ENCODE measurements at places on chromosomes 7 and 10. TPM values are rescaled to one million over a fixed set of nuclear protein-coding genes. Genes with fewer than 3 reads are reported as not detected.
A peak's percentile ranks its signal among the peaks of the same experiment; 100 is the strongest.

The VWA2 gene
- not detected for total RNA-seq

The ALOX5 gene
- 354 TPM for total RNA-seq

The ARHGEF35 gene
- total RNA-seq = 4.2 TPM

The SAMD9 gene
- 39.2 TPM for total RNA-seq

The PAPSS2 gene
- total RNA-seq = not detected

The SLC29A4 gene
- 0.24 TPM for total RNA-seq

The SLC26A5 gene
- not detected for total RNA-seq

The SAMD9L gene
- total RNA-seq = 45.3 TPM

The ANXA7 gene
- 86.7 TPM for total RNA-seq

The ATE1 gene
- total RNA-seq = 40.3 TPM

The ASIC3 gene
- 4.8 TPM for total RNA-seq

The NUTM2D gene
- total RNA-seq = 4.2 TPM

The ASZ1 gene
- not detected for total RNA-seq

GRCh38 chr7:24478137-24478655, 95.1 kb upstream of the PALS2 start:
- no peak for DNase-seq

- DNase-seq = no peak
Measured at GRCh38 chr7:50534690-50535290, 30.4 kb downstream of the DDC start.

- DNase-seq = no peak
Measured at GRCh38 chr7:4006687-4007086, 675.4 kb upstream of the FOXK1 start.

GRCh38 chr10:34337917-34338316, 477.2 kb downstream of the PARD3 start:
- DNase-seq = no peak

DNA sequence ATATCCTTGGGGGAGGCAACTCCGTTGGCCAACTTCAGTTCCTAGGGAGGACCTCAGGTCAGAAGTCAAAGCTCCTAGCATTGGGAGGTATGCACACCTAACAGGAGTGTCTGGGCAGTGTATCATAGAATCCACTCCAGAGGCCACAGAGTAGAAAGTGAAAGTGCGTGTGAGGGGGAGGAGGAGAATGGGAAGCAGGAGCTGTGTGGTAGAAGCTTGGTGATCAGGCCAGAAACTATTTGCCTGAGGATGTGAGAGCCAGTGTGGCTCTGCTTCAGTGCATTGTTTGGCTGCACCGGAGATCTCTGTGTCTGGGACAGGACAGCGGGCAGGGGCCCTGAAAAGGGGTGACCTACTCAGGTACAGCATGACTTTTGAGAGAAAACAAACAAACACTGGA, 557.4 kb upstream of the VSTM2A start:
- no peak for DNase-seq

DNA sequence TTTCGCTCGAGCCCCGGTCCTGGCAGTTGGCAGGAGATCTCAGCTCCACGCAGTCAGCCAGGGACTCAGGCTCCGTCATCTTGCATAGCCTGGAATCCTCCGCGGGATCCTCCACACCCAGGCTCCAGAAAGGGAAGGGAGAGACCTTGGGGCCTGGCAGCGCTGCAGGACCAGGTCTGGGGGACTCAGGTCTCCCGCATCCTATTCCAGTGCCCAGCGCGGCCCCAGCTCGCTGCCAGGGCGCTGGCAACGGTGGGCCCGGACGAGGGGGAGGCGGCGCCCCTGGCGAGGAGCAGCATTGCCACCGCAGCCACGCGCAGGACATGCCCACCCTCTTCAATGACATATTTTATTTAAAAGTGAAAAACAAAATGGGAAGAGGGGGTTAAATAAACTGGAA, 83.4 kb downstream of the LANCL2 start:
- no peak for DNase-seq

- no peak for DNase-seq
Measured at GRCh38 chr10:127977357-127978009, 70.6 kb downstream of the PTPRE start.

GRCh38 chr7:1357601-1358271, 101.5 kb downstream of the MICALL2 start:
- no peak for DNase-seq

- no peak for DNase-seq
Measured at GRCh38 chr10:126908225-126908624, 3.0 kb downstream of the DOCK1 start.

GRCh38 chr10:21308946-21309345, 216.5 kb downstream of the SKIDA1 start:
- no peak for DNase-seq

DNA sequence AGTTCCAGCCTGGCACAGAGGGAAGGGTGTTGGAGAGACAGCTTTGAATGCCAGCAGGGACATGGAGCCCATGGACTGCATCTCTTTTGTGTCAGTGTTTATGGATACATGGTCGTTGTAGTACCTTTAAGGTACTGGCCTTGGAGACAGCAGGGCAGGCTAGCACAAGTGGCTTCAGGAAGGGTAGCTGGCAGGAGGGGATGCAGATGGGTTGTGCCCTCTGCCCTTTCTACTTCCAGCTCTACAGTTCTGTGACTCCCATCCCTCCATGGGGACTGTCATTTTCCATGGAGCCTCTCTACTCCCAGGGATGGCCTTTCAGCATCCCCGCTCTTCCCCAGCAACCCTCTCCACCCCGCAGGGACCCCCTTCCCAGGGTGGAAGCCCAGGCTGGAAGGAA, 25.1 kb downstream of the POLL start:
- DNase-seq = no peak

GRCh38 chr10:30897547-30897946, 134.1 kb downstream of the ZNF438 start:
- DNase-seq = no peak

DNA sequence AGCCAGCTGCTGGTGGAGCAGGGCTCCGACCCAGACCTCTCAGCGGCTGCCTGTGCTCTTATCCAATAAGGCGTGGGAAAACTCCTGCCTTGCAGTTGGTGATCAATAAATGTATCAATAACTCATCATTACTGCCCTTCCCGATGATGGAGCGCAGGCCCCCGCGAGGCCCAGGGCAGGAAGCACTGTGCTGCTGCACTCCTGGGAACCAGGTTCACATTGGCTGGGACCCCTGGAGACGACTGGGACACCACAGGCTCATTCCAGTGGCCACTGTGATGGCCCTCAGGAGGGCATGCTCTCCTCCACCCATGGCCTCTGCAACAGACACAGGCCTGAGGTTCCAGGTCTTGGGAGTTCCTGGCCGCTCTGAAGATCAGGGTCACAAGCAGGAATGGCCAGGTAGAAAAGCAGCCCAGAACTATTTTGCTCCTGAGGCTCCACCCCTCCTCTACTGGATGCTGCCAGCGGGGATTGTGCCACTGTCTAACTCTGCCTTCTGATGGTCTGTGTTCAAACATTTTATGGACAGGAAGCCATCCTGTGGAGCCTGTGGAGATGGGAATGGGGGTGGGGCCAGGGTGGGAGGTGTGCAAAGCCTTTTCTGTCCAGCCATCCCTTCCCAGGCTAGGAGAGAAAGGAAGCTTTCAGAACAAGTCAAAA, 287.4 kb upstream of the ZMIZ1 start:
- DNase-seq = no peak

DNA sequence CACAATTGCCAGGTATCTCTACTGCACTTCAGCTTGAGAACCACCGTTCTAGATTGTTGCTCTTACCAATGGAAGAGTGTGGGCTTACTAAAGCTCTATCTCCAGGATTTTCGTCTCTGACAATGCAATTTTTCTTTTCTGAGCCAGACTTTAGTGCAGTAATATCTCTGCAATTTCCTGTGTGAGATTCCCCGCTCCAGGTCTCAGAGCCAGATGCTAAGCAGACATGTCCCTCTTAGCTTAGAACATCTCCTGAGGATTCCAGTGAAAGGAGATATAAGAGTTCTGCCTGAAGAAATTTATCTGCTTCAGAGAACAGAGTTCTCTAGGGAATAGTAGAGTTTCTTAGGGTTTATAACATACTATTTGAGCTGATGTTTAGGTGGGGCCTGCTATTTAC, 82.0 kb downstream of the SND1 start:
- no peak for DNase-seq

- peak; percentile 23 for DNase-seq
Measured at GRCh38 chr7:74544706-74545469, 91.2 kb downstream of the GTF2IRD1 start.

DNA sequence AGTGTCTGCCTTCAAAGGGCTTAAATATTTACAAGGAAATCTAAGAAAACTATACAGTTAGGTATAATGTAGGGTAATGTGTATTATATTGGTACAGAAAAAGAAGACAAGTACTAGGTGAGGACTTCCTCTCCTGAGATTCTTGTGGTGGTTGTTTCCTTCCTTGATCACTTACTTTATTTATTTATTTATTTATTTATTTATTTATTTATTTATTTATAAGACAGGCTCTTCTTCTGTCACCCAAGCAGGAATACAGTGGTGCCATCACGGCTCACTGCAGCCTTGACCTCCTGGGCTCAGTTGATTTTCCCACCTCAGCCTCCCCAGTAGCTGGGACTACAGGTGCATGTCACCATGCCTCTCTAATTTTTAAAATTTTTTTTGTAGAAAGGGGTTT, 18.2 kb upstream of the DNAH11 start:
- DNase-seq = no peak

DNA sequence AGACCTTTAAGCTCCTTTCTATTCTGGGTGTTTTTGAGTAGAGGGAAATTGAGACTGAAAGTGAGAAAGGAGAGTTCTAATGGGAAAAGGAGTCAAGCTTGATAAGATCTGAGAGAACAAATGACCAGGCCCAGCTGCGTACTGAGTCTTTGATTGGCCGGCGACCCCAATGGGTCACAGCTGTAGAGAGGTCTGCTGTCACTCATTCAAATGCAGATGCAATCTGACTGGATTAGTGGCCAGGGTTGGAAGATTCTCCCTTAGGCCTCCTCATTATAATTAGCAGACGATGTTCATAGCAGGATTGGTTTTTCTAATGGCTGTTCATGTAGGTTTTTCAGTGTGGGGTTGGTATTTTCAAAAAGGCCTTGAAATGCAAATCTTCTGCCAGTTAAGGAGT, 127.2 kb upstream of the SLC25A13 start:
- no peak for DNase-seq

- peak; percentile 7 for DNase-seq
Measured at GRCh38 chr10:63437116-63437949, 28.4 kb downstream of the JMJD1C start.

- DNase-seq = no peak
Measured at GRCh38 chr10:103102195-103102594, 90.9 kb downstream of the NT5C2 start.

- DNase-seq = no peak
Measured at GRCh38 chr7:82530361-82530760, 86.8 kb upstream of the CACNA2D1 start.

DNA sequence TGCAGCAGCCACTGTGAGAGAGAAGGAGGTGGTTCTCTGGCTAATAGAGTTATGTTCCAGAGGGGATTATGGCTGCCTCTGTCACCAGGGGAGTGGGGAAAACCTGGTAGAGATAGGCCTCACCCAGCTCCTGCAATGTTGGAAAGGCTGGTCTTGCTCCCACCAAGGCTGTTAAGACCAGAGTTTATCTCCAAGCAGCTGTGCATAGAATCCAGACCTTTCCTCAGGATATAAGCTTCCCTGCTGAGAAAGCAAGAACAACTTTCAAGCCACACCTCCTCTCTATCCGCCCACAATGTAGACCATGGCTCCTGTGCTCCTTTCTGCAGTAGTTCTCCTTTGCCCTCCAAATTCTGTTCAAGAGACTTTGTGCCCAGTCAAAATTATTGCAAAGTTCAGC, 1375.4 kb downstream of the REEP3 start:
- no peak for DNase-seq

DNA sequence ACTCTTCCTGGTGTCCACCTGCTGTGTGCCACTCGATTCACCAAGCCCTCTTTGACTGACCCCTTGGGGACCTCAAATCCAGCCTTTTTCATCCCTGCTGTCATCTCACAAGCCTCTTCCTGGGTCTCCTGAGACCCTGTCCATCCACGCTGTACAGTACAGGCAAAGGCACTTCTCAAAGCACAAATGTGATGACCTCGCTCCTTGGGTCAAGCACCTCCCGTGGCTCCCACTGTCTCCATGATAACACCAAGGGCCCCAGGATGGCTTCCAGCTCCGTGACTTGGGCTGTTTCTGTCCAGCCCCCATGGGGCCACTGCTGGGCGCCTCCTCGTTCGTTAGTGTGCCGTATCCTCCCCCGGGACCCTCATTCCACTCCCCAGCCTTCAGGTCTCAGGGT, 28.7 kb downstream of the PVRIG start:
- DNase-seq = no peak

- DNase-seq = peak; percentile 20
Measured at GRCh38 chr10:75295868-75296441, 60.2 kb upstream of the COMTD1 start.

Measured in B cell (primary cell).